HEK293T (cell line): ENCODE measurements at places on chromosomes 13 and 19.
A peak's percentile ranks its signal among the peaks of the same experiment; 100 is the strongest.

- DNase-seq: no peak
Measured at GRCh38 chr13:82467626-82468025, 1414.6 kb downstream of the SLITRK1 start.

GRCh38 chr19:12199757-12200419 is 37.0 kb downstream of the ZNF136 start:
- DNase-seq: no peak

GRCh38 chr19:14073261-14073924 is 807 bp downstream of the MISP3 start:
- DNase-seq: peak; percentile 79

GRCh38 chr13:112669881-112670499 is 19.8 kb upstream of the ATP11A start:
- DNase-seq: no peak

- no peak for DNase-seq
Measured at GRCh38 chr19:33175886-33176669, 18.1 kb upstream of the LRP3 start.

- DNase-seq: no peak
Measured at GRCh38 chr13:41026788-41027187, 7.7 kb upstream of the ELF1 start.

DNA sequence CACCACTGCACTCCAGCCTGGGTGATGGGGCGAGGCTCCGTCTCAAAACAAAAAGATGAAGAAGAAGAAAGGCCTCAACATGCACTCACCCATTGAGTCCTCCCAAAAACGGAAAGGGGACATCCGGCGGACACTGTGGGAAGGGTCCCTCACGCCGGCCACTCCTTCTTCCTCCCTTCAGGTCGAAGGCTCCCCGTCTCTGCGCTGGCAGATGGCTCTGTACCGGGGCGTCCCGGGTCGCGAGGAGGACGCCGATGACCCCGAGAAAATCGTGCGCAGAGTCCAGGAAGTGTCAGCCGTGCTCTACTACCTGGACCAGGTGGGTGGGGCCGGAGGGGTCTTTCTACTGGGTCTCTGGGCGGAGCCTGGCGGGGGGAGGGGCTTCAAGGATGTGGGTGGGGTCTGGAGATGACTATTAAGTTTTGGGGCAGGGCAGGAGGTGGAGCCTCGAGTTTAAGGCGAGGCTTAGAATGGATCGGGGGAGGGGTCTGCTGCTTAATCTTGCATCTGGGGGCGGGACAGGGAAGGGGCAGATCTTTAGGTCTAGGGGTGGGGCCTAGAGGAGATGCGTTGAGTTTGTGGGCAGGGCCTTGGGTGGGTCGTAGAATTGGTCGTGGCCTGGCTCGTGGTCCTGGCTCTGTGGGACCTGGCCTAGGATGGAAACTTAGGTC is 90.2 kb downstream of the MAP4K1 start:
- DNase-seq: peak; percentile 21

DNA sequence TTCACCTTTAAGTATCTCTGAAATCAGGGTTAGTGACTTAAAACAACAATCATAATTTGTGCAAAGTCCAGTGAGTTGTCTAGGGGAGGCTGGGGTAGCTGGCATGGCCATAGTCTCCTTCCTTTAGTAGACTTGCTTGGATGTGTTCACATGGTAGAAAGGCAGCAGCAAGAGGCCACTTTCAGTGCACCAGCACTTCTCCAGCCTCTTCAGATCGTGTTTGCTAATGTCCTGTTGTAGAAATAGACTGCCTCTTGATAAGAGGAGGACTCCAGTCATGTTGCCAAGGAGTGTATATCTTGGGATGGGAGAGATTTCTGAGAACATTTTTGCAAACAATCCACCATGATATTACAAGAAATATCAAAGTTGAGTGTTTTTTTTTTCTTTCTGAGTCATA is 22.9 kb downstream of the WDFY2 start:
- no peak for DNase-seq
